ENCODE measurements at places on chromosomes 3 and 15.

GRCh38 chr3:50472958-50473357, 30.5 kb downstream of the CACNA2D2 start:
- no peak for DNase-seq

DNA sequence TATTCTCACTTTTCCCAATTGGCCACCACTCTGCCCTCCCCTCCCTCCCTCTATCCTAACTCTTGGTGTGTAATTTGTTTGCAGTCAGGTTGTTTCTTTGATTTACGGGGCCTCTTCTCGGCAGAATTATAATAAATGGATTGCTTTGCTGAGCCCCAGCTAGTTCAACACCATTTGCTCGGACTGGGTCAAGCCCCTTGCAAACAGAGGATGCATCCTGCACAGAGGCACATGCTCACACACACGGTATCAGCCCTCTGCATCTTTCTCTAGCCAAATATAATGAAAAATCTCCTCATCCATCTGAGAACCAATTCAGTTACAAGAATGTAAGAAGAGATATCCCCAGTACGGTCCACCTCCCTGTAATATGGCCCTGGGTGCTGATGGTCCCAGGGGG, 97.7 kb downstream of the EPHB1 start:
- no peak for DNase-seq

DNA sequence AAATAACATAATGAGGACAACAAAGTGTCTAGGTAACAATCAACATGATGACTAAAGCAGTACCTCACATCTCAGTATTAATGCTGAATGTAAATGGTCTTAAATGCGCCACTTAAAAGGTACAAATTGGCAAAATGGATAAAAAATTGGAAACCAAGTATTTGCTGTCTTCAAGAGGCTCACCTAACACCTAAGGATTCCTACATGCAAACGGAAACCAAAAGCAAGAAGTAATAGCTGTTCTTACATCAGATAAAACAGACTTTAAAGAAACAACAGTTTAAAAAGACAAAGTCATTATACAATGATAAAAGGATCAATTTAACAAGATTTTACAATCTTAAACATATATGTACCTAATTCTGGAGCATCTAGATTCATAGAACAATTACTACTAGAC, 22.5 kb downstream of the CSNK1G1 start:
- no peak for DNase-seq

- no peak for DNase-seq
Observed at GRCh38 chr15:69004011-69004410, 10.5 kb upstream of the NOX5 start.

- no peak for DNase-seq
Observed at GRCh38 chr15:39052323-39052705, 487.7 kb upstream of the RASGRP1 start.

DNA sequence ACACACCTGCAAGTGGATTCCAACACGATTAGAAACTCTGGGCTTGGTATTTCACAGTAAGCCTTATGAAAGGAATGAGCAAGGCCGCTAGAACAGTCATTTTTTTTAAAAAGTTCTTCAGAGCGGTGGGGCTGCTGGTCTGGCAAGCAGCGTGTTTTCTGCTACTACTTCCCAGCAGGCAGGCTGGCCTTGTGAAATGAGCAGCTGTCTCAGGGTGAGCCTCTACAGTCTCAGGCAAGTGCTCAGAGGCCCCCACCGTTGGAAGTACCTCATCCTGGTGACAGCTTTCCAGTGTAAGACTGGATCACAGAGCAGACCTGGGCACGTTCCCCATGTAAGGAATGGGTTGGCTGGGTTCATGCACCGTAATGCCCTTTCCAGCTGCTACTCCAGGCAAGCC, 119.2 kb downstream of the LRIG1 start:
- DNase-seq: no peak

DNA sequence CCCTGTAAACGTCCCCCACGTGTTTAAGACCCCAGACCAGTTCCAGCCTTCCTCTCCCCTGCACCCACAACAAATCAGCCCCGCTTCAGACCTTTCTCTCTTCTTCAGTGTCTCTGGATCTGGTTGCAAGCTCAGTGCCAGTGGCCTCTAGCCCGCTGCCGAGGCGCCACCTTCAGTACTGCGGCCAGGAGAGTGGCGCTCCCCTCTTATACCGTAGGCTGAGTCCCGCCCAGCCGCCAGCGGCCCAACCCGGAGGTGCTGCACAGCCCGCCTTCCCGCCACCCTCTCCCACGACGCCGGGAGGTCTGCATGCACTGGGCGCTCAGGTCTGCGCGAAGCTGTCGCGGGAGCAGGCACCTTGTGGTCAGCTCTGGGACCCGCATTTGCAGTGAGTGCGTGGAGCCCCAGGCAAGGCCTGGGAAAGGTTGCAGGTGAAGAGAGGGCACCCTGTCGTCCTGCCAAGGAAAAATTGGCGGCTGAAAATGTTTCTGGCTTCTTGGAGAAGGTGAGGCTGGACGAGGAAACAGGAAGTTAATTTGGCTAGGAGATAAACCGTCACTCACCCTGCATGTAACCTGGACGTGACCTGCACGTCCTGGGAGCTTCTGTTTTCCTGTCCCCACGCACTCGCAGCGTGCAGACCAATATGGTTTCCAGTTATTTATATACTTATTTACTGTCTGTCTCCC, at the start of gene C2CD4B:
C2CD4B (minus strand) TSS at position 182 of the 689 bp plus-strand sequence. CDS start 301 bp downstream, outside the sequence.
- no peak for DNase-seq

DNA sequence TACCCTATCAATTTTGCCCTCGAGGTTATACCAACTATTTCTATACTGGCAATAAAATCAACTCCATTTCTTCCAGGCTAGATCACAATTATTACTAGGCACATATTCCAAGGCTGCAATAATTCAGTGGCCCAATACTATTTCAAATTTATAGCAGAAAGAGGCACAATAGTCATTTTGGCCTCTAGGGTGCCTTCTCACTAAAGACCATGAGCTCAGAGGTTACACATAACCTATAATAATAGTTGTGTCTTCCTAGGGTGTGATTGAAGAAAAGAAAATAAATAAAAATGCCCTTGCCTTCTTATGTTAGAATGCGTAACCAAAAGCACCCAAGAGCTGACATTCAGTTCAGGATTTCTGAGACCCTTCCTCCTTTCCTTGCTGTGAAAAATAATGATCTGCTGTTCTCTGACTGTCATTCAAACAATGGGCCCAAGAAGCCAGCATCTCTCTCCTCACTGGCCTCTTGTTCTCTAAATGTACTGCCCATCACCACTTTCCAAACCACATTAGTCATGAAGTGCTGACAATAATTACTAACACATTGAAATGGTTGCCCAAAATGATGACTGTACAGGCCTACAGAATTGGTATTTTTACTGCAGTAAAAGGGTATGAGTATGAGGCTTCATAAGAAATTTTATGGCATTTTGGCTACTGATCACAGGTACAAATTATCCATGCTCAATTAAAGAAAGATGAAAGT, 244.8 kb downstream of the LRRN1 start:
- no peak for DNase-seq

- no peak for DNase-seq
Observed at GRCh38 chr15:101137312-101137940, 114.4 kb downstream of the CHSY1 start.

DNA sequence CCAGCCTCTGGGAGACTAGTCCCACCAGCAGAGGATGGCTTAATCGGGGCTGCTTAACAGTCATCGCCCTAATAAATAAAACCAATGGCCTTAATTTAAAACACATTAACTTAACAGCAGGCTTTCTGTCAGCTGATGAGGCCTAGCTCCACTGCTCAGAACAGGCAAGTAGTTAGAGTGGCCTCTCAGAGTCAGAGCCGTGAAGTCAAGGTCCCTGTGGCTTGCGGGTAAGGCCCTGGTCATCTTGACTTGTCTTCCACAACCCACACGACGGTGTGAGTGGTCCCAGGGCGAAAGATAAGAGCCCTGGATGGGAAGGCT, 11.8 kb downstream of the XXYLT1 start:
- no peak for DNase-seq

- no peak for DNase-seq
Observed at GRCh38 chr3:14119651-14120050, 5.0 kb downstream of the CHCHD4 start.

DNA sequence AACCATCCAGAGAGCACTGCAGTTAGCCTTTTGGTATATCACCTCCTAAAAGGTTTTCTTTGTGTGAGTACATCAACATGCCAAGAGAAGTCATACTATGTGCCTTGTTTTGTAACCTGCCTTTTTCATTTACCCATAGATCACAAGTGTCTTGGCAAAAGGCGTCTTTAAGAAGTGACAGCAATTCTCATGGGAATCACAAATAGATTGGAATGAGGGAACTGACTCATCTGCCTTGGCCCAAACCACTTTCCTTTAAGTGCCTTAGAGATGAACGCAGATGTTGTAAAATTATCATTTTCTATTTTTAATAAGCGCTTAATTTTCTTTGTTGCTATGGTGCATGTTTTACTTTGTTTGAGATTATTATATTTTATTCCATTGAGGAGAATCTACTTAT, 20.7 kb upstream of the POMGNT2 start:
- no peak for DNase-seq

DNA sequence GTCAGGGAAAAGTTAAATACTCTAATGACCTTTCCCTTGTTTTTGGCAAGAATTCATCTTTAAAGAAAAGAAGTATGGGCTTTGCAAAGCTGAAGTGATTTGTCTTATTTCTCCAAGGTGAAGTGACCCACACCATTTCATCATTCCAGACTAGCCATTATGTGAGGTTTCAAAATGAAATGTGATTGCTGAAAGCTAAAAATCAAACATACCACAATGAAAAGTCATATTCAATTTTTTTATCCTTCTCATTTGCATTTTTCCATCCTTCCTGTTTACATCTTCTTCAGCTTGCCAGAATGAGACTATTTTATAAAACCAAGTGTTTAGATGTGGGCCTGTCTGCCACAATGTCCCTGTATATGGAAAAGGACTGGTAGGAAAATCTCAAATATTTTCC, 142.3 kb upstream of the STRIT1 start:
- no peak for DNase-seq

GRCh38 chr3:153601374-153601853, 439.4 kb downstream of the RAP2B start:
- DNase-seq: no peak

DNA sequence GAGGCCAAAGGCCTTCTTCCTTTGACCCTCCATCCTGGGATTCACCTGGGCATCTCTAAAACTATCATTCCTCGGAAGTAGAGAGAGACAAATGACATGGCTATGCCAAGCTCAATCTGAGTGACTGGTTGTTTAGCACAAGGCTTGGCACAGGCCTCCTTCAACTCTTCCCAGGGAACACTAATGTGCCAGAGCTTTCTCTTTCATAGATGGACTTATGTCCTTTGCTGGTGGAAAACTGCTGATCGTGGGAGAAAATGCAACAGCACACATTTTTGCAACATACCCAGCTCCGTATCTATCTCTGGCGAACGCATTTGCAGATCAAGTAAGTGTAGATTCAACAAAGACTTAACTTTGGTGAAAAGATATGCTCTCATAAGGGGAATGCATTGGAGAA, 36.5 kb downstream of the AQP9 start:
- DNase-seq: no peak

- no peak for DNase-seq
Observed at GRCh38 chr3:125478326-125478725, 41.7 kb downstream of the SNX4 start.

DNA sequence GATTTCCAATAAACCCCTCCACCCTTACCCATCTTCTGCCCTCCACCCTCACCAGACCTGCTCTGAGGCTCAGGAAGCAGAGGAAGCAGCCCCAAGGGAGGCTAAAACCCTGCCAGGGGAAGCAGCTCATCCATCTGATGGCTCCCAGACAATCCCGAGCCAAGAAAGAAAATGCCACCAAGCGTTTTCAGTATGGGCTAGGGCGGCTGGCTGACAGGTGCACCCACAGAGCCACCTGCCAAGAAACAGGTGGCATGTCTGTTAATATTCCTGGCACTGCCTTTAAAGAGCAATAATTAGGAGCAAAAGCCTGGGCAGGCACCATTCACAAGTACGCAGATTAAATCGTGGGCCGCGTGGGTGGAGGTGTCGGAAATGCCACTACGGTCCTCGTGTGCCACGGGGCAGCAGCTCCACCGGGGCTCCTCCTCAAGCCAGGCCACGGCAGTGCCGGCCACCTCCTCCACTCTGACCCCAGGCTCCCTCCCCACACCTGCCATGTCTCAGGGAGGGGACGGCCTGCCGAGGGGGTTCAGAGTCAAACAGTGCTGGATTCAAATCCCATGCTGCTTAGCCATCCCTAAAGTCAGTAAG, 23.9 kb upstream of the GRIP2 start:
- no peak for DNase-seq

- no peak for DNase-seq
Observed at GRCh38 chr3:48402281-48402732, 27.6 kb downstream of the PLXNB1 start.

DNA sequence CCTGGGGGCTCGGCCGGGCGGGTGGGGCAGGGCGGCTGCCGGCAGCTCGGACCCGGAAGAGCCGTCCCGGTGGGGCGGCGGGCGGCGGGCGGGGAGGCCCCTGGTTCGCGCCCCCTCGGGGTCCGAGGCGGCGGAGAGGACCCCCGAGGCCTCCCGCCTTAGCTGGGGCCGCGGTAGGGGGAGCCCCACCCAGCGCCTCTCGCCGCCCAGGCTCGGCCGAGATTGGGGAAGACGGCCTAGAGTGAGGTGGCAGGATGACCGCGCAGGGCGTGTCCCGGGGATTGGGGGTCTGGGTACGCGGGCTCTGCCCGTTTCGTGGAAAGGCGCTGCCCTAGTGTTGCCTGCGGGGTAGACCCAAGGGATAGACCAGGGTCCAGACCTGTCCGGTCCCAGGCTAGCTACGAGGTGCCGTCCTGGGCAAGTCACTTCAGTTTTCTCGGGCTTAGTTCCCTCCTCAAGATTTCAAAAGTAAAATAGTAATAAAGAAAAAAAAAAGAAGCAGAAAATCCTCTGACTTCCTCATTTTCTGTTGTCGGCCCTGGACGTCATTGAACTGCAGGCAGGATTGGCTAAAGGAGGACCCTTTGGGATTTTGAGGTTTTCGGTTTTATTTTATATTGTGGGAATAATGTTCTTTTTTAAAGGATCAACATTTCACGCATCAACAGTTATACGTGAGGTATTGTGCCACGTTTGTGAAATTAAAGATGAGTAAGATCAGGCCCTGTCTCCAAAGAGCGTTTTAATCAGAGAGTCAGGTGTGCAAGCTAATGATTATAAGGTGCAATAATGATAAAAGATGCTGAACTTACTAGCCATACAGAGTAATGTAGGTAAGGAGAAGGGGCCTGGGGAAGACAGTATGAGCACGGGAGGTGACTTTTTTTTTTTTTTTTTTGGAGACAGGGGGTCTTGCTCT, 679 bp downstream of the IQGAP1 start:
- peak; percentile 49 for DNase-seq
